Dermis blood vessel endothelial cell (primary cell): ENCODE measurements at places on chromosomes 3 and 15. TPM values are rescaled to one million over a fixed set of nuclear protein-coding genes. Genes with fewer than 3 reads are reported as not detected.

The SIDT1 gene
- 0.09 TPM in 1 of 2 replicates, not detected in the other for total RNA-seq

The FBXW12 gene
- not detected in 2 replicates for total RNA-seq

The ZNF80 gene
- not detected in 2 replicates for total RNA-seq

The GOLGA6L25 gene
- not detected in 2 replicates for total RNA-seq

The NOX5 gene
- under 0.01 TPM in 1 of 2 replicates, not detected in the other for total RNA-seq

The PLA1A gene
- 2.4 and 14.8 TPM in 2 replicates for total RNA-seq

The SLC38A3 gene
- total RNA-seq: not detected in 2 replicates

The MGLL gene
- 35.7 and 73.0 TPM in 2 replicates for total RNA-seq

The OSBPL10 gene
- total RNA-seq: 27.7 and 36.4 TPM in 2 replicates

The C3orf62 gene
- 1.4 and 1.5 TPM in 2 replicates for total RNA-seq
